ENCODE measurements at places on chromosomes 2 and 18.

DNA sequence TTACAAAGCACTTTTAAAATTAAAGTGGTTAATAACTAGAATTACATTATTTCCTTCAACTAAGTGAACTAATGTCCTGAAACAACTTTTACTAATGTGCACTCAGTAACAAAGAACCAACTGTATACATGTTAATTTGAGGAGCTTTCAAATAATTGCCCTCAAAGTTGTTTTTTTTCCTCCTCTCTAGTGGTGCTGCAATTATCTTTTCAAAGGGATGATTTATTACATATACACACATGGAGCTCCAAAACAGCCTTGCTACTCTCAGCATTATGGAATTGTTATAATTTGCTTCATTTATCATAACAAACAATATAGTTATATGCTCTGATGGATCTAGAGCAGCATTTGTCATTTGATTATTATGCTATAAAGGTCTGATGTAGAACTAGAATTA is 246.3 kb upstream of the RASGRP3 start:
- DNase-seq: no peak

DNA sequence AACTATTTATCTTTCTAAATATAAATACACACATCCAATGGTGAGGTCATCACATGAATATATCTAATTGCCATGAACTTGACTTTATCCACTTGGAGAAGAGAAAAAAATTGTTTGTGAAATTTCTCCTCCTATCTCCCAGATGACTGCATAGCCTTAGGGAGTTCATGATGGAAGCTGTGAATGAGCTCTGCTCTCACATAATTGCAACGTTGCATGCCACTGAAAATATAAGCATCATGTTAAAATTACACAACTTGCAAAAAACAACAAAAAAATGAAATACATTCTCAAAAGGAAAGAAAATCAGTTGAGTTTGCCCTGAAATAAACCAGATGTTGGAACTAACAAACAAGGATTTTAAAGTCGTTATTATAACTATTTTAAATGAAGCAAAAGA is 50.6 kb upstream of the OSR1 start:
- DNase-seq: no peak

DNA sequence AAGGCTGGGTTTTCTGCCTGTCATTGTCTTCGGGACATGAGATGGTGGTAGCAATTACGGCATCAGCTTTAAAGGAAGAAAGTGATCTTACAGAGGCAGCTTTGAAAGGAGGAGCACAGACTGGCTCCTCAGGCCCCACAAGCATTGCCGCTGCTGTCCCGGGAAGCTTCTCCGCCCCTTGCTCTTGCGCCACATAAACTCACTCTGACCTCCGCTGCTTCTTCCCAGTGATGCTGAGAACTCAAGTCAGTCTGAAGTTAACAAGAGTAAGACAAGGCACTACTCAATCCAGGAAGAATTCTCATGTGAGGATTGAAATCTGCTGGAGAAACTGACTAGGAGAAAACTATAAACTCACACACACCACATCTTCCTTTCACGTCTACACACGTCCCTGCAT is 112.4 kb upstream of the RIOK3 start:
- DNase-seq: no peak

DNA sequence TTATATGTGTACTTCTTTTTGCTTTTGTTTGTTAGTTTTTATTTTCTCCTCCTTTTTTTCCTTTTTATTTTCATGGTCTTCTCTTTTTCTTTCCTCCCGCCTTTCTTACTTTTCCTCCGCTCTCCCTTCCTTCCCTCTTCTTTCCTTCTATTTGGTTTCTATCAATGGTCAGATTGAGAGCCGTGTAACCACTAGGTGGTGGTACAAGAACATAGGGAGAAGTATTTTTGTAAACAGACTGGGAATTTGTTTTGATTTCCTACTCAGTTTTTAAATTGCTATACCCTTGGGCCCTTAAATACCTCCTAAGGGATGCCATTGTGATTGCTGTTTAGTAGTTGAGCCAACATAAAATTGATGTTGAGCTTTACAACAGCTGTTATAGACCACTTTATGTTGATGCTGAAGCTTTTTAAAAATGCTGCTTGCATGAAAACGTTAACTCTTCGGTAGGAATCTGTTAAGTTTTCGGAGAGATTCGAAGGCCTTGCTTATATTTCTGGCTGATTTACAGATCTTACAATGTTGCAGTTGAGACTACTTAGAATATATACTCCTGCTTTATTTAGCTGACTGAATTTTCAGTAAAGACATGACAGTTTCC is 124.2 kb downstream of the UBE2E3 start:
- no peak for DNase-seq

DNA sequence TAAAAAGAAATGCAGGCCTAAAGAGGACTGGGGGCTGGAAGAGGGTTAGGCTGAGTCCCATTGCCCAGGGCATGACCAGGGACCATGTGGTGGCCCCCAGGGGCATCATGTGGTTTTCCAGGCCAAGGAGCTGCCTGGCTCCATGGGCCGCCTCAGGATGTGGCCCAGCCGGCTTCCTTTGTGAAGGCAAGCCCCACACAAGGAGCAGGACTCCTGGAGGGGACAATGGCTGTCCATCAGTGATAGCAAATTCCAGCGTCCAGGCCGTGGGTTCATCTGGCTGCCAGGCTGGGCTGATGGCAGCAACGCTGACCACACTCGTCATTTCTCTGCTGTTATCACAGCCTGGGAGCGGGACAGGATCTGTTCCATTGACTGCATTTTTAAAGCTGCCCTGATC is 82.5 kb downstream of the GBX2 start:
- no peak for DNase-seq

- no peak for DNase-seq
Measured at GRCh38 chr2:39416140-39416539, 20.9 kb downstream of the MAP4K3 start.

DNA sequence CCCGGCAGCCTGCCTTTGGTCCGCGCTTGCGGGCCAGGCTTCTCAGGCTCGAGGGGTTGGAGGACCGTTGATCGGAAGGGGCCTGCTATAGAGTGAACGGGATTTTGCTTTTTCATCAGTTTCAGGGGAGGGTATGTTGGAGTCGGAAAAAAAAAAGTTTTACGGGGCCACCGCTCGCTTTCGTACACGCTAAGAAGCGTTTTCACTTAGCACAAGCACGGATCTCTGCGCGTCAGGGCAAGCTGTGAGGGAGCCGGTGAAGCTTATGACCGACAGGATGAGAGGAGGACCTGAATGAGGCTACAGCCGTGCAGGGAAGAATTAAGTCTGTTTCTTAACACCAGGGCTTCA is 443 bp downstream of the CPSF3 start:
- DNase-seq: no peak

- DNase-seq: no peak
Measured at GRCh38 chr2:7281231-7282201, 364.3 kb downstream of the RNF144A start.

DNA sequence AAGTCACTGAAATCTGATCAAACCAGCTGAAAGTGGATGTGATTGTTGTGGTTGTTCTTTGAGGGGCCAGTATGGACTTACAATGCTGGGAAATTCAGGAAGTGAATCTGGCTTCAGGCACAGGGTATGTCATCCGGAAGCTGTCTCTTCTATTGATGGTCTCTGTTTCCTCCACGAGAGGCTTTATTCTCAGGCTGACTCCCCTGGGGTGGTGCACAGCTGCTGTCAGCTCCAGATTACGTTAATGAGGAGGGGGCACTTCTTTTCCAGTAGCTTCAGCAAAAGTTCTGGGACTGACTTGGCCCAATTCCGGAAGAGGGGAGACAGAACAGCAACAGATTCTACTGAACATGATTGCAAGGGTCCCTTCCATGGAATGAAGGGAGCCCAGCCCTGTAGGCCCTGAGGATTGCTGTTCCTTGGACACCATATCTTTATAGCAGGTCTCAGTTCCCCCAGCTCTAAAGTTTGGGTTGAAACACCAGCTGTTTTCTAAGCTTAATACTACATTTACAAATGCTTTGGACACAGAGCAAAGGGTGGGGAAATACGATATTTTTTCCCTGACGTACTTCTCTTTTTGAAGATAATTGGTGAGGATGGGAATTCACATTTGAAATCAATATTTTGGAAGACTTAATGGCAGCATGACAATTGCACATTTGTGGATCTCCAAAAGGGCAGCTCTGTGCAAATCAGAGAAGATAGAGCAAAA is 400.9 kb downstream of the TSN start:
- no peak for DNase-seq

- no peak for DNase-seq
Measured at GRCh38 chr2:33380719-33381118, 95.7 kb upstream of the RASGRP3 start.

DNA sequence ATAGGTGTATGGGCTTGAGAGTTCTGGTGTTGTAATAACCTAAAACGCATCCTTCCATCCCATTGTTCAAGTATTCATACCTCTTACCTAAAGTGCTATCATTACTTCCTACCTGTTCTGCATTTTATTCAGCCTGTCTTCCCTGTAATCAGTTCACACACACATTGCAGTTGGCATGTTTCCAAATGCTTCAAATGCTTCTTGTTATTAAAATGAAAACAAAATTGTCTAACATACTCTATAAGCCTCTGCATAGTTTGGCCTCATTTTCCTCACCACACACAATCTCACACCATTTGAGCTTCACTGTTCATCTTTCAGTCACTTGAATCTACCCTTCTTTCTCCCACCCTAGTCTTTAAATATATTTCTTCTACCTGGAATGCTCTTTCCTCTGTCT is 1178.2 kb upstream of the NRXN1 start:
- no peak for DNase-seq

DNA sequence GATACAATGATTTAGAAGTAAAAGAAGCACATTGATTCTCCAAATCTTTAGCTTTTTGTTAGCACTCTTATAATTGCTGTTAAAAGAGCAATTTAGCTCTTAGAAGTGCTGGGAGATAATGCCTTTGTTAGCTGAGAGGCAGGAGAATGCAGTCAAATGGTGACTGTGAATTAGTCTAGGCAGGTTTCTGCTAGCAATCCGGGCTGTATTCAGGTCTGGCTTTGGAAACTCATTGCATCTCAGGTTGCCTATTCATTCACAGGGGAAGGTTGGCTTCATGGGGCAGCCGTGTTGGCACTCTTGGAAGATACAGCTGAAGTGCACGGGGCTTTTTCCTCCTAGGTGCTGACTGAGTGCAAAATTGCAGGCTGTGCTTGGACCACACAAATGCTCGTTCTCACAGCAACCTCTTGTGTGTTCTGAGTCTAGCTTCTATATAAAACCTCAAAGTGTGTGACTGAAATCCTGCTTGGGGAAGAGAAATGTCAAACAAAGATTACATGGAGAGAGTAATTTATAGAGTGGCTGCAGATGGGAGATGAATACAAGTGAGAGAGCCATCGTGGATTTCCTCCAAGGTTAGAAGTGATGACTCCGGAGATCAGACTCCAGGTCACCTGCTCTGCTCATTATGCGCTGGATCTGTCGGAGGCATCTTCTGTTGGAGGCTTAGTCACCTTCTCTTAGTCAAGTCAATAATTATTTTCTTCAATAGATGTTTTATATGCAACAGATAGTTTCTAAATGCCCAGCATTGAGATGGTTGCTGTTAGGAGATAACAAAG is 167.8 kb downstream of the PMAIP1 start:
- DNase-seq: no peak

DNA sequence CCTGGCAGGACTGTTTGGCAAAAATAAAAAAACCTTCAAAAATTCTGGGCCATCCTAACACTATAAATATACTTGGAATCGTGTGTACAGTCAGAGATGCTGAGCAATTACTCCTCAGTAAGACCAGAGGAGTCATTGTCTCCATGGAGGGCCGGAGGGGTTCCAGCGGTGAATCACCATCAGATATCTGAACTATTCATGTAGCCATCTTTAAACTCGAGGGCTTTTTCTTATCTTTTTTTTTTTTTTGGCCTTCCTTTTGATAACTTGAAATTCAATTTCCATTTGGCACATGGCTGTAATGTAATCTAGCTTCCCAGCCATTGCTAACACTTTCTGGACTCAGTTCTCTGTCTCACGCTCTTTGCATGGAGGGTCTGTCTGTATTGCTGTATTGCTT is 7.4 kb upstream of the FHL2 start:
- DNase-seq: no peak

DNA sequence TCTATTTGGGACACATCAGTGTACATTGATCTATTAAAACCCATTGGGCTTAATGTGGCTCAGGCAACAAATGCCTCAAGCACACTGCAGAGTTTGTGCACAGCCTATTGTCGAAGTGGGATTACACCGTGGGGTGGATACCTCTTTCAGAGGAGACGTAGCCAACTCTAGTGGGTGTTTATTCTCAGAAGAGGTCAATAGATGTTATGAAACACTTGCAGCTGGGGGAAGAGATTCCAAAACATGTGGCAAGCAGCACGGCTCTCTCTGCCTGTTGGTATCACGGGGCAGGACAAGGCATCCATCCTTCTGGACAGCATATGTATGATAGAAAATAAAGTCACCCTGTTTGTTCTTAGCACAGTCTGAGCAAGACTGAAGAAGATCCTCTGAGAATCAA is 121.4 kb upstream of the COPS8 start:
- no peak for DNase-seq

GRCh38 chr2:203338322-203338721 is 10.1 kb downstream of the ABI2 start:
- DNase-seq: no peak

DNA sequence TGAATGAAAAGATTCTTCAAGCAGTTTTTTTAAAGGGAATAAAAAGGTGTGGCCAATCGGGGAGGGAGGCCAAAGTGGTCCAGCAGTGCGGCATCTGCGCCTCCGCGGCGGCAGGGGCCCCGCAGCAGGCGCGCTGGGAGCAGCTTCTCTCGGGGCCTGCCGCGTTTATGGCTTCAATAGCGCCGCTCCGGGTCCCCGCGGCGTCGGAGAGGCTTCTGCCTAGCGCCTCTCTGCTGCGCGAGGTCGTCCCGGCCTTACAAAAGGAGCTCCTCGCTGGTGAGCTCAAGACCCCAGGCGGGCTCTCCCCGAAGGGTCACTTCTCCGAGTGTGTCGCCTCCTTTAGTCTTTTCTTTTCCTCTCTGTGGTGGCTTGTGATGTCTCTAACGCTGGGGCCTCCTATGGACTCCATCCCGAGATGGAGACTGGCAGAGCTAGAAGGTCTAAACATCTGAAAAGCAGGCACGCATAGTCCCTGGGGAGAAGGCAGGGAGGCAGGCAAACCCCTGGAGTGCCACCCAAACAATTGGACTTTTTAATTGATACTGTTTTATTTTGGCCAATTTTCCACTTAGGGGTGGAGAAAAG is 67.1 kb downstream of the SUMO1 start:
- no peak for DNase-seq

GRCh38 chr2:109213646-109214433 is 84.8 kb downstream of the SH3RF3 start:
- DNase-seq: no peak

GRCh38 chr2:14903709-14904374 is 271.3 kb downstream of the LRATD1 start:
- DNase-seq: no peak

GRCh38 chr2:156445296-156446220 is 9.4 kb downstream of the GPD2 start:
- DNase-seq: no peak

DNA sequence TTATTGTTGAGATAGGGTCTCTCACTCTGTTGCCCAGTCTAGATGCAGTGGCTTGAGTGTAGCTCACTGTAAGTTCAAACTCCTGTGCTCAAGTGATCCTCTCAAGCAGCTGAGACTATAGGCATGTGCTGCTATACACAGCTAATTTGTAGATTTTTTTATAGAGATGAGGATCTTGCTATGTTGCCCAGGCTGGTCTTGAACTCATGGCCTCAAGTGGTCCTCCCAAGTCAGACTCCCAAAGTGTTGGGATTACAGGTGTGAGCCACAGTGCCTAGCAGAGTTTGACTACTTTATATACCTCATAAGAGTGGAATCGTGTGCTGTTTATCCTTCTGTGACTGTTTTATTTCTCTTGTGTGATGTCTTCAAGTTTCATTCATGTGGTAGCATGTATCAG is 60.3 kb downstream of the TANC1 start:
- no peak for DNase-seq

All from cortex of kidney (tissue), 1 donor.